ENCODE measurements at places on chromosomes 3 and 15. TPM values are rescaled to one million over a fixed set of nuclear protein-coding genes. Genes with fewer than 3 reads are reported as not detected.

The ACTRT3 gene
- 1.2 TPM for total RNA-seq

DNA sequence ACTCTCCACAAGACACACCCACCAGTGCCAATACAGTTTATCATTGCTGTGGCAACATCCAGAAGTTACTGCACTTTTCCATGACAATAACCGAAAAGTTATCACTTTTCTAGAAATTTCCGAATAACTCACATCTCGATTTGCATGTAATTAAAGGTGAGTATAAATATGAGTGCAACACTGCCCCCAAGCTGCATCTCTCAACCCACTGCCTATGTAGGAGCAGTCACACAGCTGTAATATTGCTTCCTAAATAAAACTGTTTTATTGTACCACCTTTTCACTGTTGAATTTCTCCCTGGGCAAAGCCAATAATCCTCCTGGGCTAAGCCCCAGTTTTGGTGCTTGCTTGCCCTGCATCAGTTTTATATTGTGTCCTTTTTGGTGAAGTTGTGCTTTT, 601.0 kb upstream of the EPHA6 start:
- no peak for DNase-seq

The PPARG gene
- 80.7 TPM for total RNA-seq

The DCP1A gene
- total RNA-seq, result 22.8 TPM

The RASGRP1 gene
- total RNA-seq, result 9.4 TPM

- DNase-seq, result no peak
These were observed 144.7 kb downstream of the TPRG1 start for GRCh38 chr3:189316296-189317019.

The RNF111 gene
- total RNA-seq, result 35.3 TPM

The LACTB gene
- total RNA-seq, result 24.8 TPM

GRCh38 chr3:99319961-99320360, 318.4 kb upstream of the COL8A1 start:
- DNase-seq, result no peak

The PLSCR2 gene
- total RNA-seq, result not detected

- DNase-seq, result no peak
These were observed 11.7 kb downstream of the EXD1 start for GRCh38 chr15:41218851-41219250.

DNA sequence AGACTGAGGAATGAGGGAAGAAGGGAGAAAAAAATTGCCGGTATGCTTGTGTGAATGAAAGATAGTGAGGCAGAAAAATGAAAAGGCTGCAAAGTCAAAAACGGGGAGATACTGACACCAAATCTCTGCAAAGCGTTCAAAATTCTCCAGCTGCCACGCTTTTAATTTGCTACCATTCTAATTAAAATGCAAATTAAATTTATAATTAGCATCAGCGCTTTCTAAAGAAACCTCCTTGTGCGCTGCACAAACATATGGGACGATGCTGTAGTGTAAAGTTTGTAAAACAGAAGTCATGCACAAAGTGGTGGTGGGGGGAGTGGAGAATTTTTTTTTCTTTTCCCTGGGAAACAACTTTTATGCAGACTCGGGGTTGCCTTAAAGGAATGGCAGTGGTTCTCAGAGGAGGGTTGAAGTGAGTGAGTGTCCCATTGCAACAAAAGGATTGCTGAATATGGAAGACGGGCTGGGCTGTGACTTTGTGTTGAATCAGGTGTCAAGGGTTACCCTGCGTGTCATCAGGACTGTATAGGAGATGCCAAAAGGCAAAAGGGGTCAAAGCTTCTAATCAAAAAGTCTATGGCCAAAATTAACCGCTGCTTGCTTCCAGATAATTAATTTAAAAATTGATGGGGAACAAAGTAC, 472.2 kb downstream of the NR2F2 start:
- DNase-seq, result no peak

- DNase-seq, result no peak
These were observed 68.8 kb downstream of the ZNF385D start for GRCh38 chr3:21682206-21682605.

- no peak for DNase-seq
These were observed 105.6 kb downstream of the FBLN2 start for GRCh38 chr3:13654330-13655060.

DNA sequence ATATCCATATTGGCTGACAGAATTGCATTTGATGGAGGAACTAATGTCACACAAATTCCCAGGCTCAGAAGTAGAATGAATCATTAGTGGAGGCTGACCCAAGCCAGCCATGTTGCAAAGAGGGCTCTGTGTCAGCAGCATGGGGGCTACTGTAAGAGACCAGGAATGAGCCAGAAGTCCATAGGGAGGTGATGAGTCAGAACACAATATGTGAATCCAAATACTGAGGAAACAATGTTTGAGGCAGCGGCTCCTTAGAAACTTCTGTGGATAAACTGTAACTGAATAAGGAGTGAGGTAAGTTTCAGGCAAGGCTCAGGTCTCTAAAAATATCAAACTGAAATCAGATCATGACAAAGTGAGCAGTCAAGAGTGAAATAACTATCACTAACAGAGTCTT, 170.7 kb downstream of the WDR72 start:
- DNase-seq, result no peak

GRCh38 chr3:9613056-9613748, 36.1 kb upstream of the MTMR14 start:
- DNase-seq, result no peak

DNA sequence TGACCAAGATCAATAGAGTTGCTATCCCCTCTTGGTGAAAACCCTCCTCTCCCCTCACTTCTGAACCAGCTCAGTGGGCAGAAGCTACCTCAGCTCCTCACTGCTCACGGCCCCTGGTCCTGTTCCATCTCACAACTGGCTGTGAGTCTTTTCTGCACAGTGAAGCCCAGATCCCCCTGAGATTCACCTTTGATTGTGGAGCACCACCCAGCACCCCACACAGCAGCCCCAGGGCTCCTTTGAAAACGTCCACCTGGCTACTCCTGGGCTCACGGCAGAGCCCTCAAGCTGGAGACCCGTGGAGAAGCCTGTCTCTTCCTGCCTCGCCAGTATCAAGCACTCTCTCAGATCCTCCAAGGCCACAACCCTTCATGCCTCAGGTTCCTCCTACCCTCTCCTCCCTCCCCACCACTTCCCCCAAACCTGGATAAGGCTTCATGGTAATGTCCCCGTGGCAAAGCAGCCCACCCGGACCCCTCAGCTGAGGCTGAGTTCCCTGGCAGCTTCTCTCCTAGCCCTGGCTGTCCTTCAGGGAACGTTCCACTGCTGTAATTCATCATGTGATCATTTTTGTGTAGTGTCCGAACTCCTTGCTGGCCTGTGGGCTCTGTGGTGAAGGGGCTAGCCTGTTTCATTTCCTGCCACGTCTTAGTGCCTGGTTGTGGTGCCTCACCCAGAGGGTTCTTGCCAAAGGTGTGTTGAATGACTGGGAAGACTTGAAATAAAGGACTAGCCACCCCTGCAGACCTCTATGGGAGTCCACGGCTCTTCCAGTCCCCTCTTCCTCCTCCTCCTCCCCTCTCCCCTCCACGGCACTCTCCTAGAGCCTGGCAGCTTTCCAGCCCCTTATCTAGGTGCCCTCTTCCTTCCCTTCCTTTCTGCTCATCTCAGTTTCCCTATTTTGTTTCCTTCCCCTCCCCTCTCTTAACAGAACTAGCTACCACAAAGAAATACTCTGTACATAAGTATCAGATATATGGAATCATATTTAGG, 44.5 kb downstream of the KY start:
- DNase-seq, result no peak

DNA sequence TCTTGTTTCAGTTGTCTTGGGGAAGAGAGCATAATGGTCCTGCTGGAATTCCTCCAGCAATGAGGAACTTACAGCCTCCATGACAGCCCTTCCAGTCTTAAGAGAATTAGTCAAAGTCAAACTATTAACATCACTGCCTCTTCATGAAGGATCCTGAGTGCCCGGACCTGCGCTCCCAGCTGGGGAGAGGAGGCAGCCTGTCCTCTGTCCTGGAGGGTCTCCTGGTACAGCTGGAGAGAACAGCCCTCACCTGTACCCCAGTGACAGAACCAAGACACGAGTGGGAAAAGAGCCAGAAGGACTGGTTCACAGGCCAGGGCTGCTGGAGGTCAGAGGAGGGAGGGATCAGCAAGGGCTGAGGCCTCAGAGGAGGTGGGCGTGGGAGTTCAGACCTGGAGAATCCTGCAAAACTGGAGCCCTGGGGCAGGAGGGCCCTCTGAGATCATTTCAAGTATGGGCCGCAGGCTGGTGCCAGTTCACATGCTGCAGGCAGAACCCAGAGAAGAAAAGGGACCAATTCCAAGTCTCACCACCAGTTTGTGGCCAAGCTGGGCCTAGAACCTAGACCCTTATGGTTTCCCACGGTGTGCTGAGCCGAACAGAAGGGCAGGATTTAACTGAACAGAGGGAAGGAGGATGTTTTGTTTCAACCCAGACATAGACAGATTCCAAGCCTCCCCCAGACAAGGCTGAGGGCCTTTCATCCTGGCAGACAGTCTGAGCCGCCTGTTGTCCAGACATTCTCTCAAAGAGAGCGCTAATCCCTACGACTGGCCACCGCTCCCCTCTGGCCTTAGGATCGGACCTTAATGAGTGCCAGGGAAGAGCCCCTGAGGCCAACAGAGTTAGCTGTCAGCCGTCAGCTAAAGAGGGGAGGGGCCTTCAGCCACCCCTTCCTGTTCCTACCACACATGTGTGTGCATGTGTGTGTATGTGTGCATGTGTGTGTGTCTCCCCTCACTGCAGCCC, 18.2 kb downstream of the LOXL1 start:
- no peak for DNase-seq

GRCh38 chr15:76349301-76350070, 12.9 kb downstream of the ISL2 start:
- DNase-seq, result no peak

The NEK11 gene
- 3.8 TPM for total RNA-seq

GRCh38 chr15:98941595-98942255, 65.9 kb downstream of the PGPEP1L start:
- DNase-seq, result no peak

- DNase-seq, result peak; percentile 67
These were observed 5.9 kb downstream of the KBTBD13 start for GRCh38 chr15:65082303-65082953.

GRCh38 chr3:46944191-46944590, 32.4 kb downstream of the CCDC12 start:
- DNase-seq, result no peak

GRCh38 chr3:114155370-114155821, 23.5 kb downstream of the DRD3 start:
- DNase-seq, result no peak

DNA sequence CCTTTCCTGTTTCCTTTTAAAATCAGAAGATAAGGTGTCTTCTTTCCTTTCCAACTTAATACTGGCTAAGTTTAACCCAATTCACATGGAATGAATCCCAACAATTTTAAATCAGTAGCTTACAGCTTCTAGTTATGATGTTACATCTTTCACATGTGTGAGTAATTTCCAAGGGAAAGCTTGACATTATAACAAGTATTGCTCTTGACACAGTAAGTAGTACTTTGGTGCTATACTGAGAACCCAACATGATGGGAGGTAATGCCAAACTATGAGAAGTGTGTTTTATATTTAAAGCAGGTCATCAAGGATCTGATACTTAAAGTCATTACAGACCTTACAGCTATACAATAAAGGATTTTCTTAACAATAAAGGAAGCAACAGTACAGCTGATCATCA, 29.1 kb downstream of the RABL3 start:
- DNase-seq, result no peak

DNA sequence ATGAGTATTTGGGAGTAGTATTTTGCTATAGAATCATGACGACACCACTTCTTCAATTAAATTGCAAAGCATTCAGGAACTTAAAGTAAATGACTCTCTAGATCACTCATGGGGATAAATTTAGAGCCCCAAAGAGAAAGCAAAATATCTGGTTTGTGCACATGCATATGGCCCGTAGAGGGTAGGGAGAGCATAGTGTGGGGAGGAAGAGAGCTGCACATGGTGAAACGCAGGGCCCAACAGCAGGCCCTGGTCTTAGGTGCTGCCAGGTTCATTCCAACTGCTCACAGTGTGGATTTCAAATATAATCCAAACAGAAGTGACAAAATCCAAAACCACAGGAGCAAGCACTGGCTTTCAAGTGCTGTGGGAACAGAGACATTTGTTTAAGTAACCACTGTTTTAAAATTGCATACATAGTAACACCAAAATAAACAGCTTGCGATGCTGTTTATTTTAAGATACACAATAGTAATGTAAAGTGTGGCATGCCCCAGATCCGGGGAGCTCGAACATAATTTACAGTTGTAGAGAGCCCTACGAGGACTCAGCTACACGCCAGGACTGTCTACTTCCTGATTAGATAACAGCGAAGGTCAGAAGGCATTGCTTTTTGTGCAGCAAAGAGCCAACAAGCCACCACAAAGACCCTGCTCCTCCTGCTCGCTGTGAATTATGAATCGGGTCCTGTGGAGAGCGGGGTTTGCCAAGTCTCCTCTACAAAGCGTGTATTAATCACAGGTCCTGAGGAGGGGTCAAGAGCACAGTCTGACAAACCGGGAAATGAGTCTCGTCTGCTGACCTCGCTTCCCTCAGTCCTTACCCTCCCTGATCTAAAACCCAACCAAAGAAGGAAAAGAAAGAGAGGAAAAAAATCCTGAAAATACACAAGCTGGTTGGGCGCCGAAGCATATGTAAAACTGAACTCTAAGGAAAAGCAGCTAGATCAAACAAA, 80.6 kb downstream of the MEIS2 start:
- DNase-seq, result no peak

DNA sequence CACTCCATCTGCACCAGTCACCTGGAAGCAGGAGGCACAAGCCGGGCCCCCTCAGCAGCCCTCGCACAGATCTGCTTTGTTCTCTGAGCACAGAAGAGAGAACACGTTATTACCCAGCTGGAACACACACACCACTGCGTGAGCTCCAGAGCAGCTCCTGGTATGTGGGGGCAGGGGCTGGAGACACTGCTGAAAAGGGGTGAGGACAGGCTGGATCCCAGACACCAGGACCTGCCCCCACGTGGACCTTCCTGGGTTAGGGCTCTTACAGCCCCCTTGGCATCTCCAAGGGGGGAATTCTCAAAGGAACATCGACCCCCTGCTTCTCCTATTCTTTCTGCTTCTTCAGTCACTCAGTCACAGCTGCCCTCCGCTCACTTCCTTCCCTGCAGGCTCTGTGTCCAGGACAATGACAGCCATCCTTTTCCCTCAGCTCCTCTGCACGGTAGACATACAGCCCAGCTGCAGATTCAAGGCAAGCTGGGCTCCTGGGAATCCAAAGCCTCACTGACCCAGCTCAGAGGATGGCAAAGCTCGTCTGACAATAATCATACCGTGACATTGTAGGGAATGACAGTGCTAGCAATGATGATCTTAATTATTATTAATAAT, 33.7 kb downstream of the PRR20G start:
- no peak for DNase-seq

DNA sequence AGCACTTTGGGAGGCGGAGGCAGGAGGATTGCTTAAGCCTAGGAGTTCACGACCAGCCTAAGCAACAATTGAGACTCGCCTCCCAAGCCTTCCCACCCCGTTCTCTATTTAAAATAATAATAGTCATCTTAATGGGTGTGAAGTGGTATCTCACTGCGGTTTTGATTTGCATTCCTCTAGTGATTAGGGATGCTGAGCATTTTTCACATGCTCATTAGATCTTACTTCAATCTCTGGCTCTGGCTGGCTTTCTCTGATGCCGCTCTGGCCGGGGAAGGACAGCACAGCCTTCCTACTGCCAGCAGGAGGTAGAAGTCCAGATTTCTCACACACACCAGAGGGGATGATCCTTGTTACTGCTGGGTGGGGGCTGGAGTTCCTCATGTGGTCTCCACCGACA, 7.4 kb upstream of the EIF4A2 start:
- no peak for DNase-seq
